ENCODE measurements at places on chromosomes 16 and 17.

DNA sequence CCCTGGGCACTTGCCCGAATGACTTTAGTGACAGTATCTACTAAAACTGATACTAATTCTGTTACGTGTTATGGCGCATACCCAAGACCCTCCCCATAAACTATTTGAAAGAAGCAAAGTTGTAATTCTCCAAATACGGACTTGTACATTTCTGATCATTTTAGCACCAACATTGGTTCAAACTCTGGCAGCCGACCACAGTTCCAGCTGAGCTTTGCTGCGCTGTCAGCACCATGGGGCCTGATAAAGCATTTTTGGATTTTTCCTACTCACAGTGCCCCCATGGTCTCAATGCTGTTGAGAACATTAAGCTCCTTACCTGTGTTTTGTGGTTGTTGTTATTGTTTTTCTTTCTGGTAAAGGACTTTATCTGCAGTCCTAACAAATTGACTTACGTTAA is 460.7 kb downstream of the MAF start:
- no peak for DNase-seq

DNA sequence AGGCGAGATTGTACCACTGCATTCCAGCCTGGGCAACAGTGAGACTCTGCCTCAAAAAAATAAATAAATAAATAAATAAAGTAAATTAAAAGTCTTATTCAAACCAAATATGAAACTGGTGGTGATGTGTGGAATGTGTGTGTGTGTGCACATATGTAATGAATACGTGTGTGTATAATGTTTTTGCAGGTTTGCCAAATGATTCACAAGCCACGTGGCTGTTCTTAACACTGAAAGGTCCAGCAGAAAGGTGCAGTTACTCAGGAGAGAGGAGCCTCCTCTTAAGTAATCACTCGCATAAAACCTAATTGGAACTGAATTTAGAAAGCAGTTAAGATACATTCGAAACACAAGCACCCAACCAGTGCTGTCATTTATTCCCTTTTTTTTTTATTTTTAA is 22.9 kb downstream of the GDE1 start:
- no peak for DNase-seq

DNA sequence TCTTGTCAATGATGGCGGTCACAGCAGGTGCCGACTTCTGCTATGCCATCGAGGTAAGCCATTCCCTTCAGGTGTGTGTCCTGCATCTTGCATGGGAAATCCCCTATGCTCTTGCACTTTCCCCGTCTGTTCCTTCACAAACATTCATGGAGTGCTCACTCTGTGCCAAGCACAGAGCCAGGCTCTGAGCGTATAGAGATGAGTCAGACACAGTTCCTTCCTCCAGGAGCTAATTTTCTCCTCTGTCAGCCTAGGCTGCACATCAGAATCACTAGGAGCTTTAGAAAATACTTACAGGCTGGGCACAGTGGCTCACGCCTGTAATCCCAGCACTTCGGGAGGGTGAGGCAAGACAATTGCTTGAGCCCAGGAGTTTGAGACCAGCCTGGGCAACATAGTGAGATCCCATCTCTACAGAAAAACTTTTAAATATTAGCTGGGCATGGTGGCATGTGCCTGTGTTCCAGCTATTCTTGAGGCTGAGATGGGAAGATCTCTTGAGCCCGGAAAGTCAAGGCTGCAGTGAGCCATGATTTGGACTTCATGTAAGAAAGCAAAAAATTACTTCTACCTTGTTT is 14.1 kb downstream of the PRMT7 start:
- DNase-seq: no peak

GRCh38 chr16:2428051-2428783 is 1.0 kb upstream of the CCNF start:
- DNase-seq: peak; percentile 40

DNA sequence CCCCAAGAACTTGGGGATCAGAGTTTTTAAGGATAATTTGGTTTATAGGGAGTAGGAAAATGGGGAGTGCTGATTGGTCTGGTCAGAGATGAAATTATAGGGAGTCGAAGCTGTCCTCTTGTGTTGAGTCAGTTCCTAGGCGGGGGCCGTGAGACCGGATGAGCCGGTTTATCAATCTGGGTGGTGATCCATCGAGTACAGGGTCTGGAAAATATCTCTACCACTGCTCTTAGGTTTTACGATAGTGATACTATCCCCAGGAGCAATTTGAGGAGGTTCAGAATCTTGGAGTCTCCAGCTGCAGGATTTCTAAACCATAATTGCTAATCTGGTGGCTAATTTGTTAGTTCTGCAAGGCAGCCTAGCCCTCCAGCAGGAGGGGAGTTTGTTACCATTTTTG is 403.4 kb downstream of the CDH11 start:
- DNase-seq: no peak

DNA sequence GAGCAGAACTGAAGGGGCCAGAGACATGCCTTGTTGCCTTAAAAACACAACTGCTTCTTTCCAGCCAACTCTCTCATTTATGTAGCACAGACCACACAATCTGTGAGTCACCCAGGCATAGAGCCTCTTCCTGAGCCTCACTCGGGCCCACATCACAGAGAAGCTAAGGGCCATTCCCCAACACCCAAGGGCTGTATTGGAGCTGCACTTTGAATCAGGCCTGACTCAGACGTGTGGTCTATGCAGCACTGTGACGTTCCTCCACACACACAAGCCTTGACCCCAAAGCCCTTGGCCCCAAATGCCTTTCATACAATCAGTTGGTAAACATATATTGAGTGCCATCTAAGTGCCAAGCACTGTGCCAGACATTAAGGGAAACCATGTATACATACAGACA is 308.9 kb upstream of the DYNLRB2 start:
- DNase-seq: no peak

- DNase-seq: no peak
Measured at GRCh38 chr17:83055911-83056582, 23.4 kb upstream of the METRNL start.

- DNase-seq: no peak
Measured at GRCh38 chr16:11100239-11100750, 155.7 kb downstream of the SOCS1 start.

GRCh38 chr16:85539629-85540291 is 73.4 kb upstream of the GSE1 start:
- no peak for DNase-seq

GRCh38 chr16:86961171-86961601 is 356.0 kb downstream of the C16orf95 start:
- no peak for DNase-seq

DNA sequence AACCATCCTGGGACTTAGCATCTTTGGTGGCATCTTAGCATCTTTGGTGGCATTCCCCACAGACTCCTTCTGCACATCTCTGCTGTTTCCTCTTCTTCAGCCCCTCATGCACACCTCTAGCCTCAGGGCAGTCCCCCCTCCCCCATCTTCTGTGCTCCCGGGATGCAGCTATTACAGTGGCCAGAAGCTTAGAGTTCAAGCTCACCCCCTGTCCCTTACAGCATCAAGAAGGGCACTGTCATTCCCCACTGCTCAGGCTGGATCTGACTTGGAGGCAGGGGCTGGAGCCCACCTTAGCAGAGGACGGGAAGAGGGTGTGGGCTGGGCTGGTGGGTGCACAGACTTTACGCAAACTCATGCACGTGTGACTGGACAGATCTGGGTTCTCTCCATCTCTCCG is 650 bp downstream of the EPN3 start:
- no peak for DNase-seq

GRCh38 chr17:42322382-42323267 is 34.3 kb downstream of the STAT5A start:
- peak; percentile 95 for DNase-seq

- DNase-seq: peak; percentile 63
Measured at GRCh38 chr17:41666237-41666641, 22.4 kb upstream of the EIF1 start.

DNA sequence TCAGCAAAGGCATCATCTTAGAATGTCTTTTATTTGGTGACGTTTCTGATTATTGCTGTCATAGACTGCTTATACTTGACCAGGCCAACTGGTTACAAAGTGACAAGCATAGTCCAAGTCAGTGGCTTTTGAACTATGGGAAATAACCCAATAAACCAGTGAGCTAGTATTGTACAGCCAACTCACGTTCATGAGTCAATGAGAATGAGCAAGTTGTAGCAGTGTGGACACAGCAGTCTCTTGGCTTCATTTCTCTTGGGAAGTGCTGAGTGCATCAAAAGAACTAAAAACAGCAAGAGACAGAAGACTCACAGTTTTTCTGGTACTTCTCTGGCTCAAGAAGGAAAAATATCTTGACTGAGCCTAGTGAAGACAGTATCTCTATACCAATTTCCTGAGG is 36.9 kb upstream of the CRISPLD2 start:
- DNase-seq: no peak

DNA sequence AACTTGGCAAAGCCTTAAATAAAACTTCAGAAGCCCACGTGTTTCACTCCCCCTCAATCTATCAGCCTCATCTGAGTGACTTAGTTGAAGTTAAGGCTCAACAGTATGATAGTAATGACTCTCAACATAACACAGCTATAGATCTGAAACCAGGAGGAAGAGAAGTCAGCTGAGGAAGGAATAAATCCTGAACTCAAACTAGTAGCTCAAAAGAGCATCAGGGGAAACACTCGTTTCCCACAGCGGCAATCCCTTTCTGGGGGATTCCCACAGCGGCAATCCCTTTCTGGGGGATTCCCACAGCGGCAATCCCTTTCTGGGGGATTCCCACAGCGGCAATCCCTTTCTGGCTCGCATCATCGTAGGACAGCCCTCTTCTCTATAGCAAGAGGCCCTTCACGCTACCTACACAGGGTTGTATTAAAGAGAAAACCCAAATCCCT is 56.8 kb downstream of the ZZEF1 start:
- no peak for DNase-seq

- DNase-seq: no peak
Measured at GRCh38 chr17:67679225-67679624, 38.5 kb upstream of the NOL11 start.

DNA sequence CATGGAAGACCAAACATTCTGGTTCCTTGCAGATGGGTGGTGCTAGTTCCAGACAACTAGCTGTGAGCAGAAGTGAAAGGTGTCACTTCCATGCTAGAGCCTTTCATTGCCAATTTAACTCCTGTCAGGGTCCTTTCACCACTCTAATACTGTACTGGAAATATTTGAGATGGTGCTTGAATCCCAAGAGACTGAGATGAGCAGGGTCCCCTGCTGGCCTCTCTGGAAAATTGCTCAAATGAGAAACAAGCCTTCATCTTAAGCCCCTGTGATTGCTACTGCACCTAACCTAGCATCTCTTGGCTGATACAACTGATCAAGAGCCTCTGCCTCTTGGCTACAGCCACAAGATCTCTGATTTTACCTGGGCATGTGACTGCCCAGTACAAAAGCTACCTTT is 7.4 kb upstream of the VAC14 start:
- DNase-seq: no peak

- DNase-seq: no peak
Measured at GRCh38 chr16:30546115-30546514, 11.5 kb upstream of the ZNF747 start.

- DNase-seq: no peak
Measured at GRCh38 chr16:48537909-48538745, 71.9 kb downstream of the N4BP1 start.

DNA sequence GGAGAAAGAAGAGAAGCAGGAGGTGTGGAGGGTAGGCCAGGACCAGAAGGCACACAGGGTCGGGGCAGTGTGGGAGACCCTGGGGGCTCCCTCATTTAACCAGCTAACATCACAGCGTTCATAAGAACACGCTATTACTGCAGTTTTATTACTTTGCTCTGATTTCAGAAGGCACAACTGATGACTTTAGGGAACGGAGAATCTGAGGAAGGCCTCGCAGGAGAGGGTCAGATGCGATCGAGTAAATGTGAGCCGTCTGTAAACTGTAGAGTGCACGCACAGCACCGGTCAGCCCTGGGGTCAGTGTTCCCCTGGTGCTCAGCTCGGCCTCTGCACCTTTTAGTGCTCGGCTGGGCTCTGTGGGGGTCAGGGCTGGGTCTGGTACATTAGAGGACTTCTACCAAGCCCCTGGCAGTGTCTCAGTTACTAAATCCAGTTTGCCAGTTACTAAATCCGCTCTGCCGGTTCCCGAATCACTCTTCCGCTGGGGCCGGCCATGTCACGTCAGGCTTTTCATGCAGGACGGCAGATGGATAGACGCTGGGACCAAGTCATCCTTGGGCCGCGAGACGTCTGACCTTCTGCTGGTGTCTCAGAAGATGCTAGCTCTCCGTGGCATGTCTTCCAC is 325.9 kb downstream of the SEC14L1 start:
- no peak for DNase-seq

DNA sequence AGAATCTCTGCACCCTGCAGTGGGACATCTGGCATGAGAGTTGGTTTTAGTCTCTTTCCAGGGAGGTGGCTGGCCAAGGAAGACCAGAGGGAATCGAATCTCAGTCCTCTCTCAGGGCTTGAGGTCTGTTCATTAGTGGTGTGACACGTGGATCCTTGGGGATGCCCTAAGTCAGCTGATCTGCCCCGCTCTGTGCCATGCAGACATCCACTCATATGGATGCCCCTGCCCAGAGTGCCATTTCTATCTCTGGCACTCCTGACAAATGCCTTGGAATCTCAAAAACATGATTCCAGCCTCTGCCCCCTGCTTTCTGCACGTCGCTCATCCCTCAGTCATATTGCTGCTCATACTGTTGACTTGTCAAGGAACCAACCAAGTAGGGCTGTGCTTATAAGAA is 38.8 kb downstream of the WSCD1 start:
- no peak for DNase-seq

- peak; percentile 59 for DNase-seq
Measured at GRCh38 chr16:6335072-6335471, 997.6 kb upstream of the RBFOX1 start.

GRCh38 chr16:14500791-14501190 is 129.3 kb downstream of the PARN start:
- no peak for DNase-seq

DNA sequence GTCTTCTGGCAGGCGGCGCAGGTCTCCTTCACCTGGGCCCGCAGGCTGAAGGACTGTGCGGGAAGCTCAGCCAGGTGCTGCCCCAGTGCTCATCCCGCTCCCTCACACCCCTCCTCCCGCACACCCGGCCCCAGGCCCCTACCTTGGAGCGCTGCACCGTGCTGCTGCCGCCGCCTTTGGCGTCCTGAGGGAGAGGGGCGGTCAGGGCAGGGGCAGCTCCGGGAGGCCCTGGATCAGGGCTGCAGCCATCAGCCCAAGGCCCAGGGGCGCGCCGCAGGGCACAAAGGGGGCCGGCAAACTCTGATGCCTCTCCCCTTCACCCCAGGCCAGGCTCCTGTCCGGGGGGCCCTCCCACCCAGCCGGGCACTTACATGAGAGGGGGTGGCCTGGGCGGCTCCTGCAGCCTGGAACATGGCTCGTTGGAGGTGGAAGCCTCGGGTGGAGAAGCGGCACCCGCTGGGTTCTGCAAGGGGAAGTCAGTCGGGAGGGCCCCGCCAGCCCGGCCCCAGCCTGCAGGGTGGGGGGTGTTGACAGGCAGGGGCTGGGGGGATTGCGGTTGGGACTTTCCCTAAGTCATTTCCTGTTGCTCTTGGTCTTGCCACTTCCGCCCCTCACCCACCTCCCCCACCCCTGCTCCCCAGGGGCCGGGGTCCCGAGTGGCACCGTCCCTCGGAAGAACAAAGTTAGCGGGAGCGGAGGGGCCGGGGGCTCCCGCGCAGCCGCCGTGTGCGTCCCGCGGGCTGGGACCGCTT is 863 bp downstream of the LIMD2 start:
- peak; percentile 55 for DNase-seq
